Transverse colon (tissue), 4 donors: ENCODE measurements at places on chromosomes 5 and 9. TPM values are rescaled to one million over a fixed set of nuclear protein-coding genes. Genes with fewer than 3 reads are reported as not detected.

PDLIM4 gene
- 24.5 TPM for total RNA-seq

NSA2 gene
- 28.4 TPM for total RNA-seq

CNTNAP3 gene
- total RNA-seq, result 1.6 TPM

NMUR2 gene
- not detected for total RNA-seq

CD74 gene
- 54.3 TPM for total RNA-seq

RETREG1 gene
- total RNA-seq, result 33.2 TPM

PCDHGB3 gene
- 1.4 TPM for total RNA-seq

TENT4A gene
- total RNA-seq, result 70.3 TPM

PHPT1 gene
- total RNA-seq, result 69.7 TPM

- peak; percentile 20 for DNase-seq
Measured at GRCh38 chr9:16133556-16134227, 580.8 kb downstream of the CCDC171 start.

- no peak for DNase-seq
Measured at GRCh38 chr5:169037466-169037865, 263.5 kb downstream of the SLIT3 start.

GRCh38 chr9:101265261-101265660 lies 119.5 kb downstream of the BAAT start:
- no peak for DNase-seq

DNA sequence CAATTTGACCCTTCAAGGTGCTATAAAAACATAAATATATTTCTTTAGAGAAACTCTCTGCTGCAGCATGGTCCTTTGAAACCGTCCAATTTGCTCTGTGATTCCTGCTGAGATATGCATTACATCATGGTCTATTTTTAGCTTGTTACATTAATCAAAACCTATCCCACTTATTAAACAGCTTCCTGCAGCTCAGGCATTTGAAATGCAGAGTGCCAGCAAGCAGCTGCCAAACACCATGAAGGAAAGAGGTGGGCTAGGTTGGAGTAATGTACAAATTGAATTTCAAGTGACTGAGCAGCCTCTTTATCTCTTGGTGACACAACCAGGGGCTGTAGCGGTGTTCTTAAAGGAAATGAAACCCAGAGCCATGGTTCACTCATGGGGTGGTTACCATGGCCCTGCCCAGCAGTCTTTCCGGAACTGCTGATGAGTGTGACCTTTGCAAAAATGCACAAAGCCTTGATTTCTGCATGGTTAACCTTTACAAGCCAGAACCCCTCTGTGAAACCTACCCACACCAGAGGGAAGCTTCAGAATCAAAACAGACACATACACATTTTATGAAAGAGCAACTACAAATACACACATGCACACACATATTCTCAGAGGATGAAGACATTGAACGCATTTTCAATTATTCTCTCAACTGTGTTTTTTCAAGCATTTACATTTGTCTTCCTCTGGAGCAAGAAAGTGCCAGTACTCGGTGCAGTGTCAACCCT lies 155.8 kb upstream of the ZNF608 start:
- no peak for DNase-seq

DNA sequence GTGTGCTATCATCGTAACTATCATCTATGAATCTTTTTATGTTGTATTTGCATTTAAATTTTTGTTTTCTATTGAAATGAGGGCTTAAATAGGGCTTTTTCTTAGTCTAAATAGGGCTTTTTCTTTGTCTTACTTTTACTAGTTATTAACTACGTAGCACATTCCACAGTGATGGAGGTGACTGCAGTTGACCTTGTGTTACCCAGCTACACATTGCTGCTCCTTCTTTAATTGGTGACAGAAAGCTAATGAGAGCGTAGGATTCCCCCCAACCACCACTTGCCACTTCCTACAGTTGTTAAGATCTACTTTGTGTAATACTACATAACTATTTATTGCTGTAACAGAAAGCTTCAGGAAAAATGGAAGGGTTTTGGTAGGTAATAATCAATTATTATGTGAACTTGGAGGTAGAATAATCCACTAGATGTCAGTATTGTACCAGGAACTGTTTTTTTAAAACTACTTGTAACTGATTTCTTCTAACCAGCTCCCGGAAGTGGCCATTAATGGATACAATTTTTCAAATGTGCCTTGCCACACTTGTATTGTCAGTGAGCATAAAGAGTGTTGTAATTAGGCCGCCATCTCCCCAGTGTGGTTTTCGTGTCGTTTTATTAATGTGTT lies 18.0 kb downstream of the MTRR start:
- DNase-seq, result no peak

GRCh38 chr5:43769571-43770355 lies 166.8 kb downstream of the NNT start:
- DNase-seq, result no peak

DNA sequence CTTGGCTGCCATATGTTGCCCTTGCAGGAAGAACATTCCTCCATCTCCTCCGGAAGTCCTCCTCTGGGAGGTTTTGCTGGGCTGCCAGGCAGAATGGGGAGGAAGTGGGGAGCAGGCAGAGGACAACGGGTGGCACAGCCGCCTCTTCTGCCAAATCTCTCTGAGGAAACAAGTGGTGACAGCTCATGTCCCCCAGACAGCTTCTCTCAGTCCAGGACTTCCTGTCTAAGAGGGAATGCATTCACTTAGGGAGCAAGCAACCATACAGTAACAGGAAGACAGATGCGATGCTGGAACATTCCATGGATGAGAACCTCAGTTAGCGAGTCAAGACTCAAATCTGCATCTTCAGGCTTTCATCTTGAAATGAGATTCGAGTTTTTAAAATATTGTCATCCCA lies 701.0 kb downstream of the SEMA5A start:
- DNase-seq, result no peak

DNA sequence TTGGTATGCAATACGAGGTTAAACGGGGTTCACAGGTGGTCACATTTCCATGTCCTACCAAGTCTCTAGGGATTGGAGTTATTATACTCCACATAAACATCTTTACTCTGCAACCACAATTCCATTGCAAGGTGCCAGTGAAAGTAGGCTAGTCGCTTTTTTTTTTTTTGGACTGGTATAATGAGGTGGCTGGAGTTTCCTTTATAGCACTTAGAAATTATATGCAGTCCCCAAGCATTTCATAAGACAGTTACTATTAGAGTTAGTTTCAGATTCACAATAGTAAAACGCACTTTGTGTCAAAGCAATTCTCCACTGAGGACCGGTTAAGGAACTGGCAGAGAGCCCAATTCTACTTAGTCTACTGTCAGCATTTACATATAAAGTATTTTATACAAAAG lies 1.4 kb downstream of the MEF2C start:
- DNase-seq, result no peak

DNA sequence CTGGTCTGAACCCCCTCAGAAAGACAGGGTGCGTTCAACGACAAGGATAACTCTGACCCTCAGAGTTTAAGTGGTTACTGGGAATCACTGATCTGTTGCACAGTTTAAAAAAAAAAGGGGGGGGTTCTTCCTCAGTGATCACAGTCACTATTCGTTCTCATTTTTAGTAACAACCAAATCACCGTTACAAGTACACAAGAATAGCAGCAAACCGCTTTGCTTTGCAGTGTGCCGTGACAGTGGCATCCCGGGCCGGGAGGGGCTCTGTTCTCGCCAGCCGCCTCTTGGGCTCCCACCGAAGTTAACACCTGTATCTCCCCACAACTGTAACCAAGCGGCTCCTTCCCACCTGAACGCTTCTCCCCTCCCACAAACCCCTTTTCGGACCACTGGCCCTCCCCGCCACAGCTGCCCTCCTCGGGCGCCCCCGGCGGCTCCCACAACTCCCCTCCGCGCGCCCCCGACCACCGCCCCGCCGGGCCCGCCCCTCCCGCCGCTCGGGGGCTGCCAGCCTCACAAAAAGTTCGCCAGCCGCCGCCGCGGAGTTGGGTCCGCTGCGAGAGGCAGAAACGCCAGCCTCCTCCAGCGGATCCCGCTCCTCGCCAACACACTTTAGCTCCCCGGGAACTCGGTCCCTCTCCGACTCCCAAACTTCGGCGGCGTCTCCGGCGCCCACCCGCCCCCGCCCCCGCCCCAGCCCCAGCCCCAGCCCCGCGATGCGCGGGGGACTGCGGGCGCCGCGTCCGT lies 1.2 kb downstream of the SSBP2 start:
- DNase-seq, result peak; percentile 48

GRCh38 chr9:69118656-69119055 lies 55.4 kb upstream of the TJP2 start:
- no peak for DNase-seq

DNA sequence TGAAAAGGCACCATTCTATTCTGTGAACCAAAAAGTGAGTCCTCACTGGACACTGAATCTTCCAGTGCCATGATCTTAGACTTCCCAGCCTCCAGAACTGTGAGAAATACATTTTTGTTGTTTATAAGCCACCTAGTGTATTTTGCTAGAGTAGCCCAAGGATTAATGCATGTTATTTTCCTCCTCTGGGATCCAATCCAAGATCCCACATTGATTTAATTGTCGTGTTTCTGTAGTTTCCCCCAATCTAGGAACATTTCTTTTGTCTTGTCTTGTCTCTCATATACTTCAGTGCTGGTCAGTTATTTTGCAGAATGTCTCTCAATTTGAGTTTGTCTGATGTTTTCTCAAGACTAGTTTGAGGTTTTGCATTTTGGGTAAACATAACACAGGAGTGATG lies 36.4 kb downstream of the GDNF start:
- DNase-seq, result no peak

DNA sequence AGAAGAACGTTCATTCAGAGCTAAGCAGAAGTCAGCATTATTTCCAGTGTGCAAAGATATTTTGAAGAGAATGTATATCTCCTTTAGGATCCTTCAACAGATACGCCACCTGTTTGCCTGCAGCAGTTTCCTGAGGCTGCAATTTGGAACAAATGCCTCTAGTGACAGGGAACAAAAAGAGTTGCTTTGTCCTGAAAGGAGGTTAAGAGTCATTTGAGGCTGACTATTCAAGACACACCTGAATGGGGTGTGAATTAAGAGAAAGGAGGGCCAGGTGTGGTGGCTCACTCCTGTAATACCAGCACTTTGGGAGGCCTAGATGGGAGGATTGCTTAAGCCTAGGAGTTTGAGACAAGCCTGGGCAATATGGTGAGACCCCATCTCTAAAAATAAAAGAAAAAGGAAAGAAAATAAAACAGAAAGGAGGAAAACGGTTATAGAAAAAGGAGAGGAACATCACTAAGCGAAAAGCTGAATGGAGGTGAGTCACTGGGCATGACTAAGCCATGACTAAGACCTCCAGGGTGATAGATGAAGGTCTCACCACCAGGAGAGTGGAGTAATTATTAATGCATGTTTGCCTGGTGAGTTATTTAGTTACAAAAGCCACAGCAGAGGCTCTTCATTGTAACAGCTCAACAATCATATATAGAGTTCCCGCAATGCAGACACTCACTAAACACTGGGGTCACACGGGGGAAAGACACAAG lies 255.2 kb upstream of the TNC start:
- no peak for DNase-seq

GRCh38 chr9:26789959-26790358 lies 102.6 kb downstream of the CAAP1 start:
- no peak for DNase-seq

- DNase-seq, result no peak
Measured at GRCh38 chr9:133115604-133116345, 5.3 kb downstream of the RALGDS start.
